GOT3 (cell line): ENCODE measurements at places on chromosomes 4 and X.

DNA sequence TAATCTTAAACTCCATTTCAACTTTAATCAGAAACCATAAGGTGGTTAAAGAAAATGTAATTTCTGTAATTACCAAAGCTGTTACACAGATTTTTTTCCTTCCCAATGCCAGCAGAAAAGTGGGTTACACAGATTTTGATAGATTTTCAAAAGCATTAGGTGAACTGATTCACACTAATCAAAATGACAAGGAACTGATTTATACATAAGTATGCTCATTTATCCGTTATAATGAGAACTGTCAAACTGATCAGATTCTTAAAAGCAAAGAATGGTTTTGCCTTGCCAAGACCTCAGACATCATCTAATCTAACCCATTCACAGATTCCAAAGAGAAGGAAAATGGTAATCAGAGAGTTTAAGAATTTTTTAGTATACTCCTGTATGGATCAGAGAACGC lies 5.2 kb downstream of the UGDH start:
- DNase-seq: no peak

- no peak for DNase-seq
Observed at GRCh38 chr4:8848507-8849265, 23.0 kb downstream of the HMX1 start.

DNA sequence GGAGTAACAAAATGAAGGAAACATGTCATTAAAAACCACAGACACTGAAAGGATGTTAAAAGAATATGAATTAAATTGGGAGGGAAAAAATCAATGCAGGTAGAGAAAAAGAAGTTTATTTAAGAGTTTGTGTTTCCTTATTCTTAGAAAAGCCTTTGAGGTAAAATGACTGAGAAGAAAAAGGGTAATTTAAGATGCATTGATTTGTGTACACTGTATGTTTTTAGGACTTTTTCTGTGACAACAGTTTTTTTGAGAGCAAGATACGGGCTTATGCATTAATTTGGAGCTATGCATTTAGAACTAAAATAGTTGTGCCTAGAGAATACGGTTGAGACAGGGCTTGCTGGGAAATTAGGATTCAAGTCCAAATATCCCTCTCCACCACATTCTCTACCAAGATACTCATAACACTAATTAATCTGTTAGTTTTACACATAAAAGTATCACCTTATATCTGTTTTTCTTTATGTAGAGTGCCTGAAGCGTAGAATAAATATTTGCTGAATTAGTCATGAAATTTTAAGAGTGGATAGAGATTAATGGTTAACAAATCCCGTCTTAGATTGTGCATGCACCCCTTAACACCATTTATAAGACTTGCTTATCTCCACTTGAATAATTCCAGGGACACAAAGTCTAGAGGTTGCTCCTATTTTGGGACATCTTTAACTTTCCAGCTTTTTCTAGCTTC lies 232.5 kb downstream of the PCDH7 start:
- DNase-seq: no peak

DNA sequence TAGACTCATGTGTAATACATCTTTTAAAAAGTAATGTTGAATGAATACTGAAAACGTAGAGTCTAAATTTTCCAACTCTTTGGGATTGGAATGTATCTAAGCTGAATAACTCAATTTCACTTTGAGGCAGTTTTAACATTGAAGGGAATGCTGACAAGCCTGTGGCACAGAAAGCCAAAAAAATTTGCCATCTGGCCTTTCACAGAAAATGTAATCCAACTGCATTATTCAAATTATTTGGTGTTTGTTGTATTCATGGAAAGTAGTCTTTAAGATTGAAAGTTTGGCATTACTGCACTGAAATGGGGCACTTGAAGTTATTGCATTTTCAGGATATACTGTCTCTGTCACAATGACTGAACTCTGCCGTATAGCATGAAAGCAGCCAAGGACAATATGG lies 186.9 kb downstream of the FRMPD4 start:
- no peak for DNase-seq

- DNase-seq: no peak
Observed at GRCh38 chrX:119654112-119654531, 38.8 kb downstream of the SEPTIN6 start.

- DNase-seq: no peak
Observed at GRCh38 chr4:158850800-158851644, 82.2 kb downstream of the FNIP2 start.

DNA sequence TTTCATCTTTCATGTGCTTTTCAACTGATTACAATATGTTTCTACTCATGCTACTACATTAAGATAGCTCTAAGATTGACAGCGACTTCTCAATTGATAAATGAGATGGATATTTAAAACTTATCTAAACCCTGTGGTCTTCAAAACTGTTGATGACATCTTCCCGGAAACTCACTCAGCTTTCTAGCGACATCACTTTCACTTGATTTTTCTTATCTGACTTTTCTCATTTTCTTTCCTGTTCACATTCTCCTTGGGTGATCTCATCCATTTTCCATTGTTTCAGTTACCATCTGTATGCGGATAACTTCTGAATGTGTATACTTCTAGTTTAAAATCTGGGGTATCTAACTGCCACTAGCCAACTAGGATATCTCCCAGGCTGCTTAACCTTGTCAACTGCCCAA lies 3.1 kb downstream of the POLR2B start:
- DNase-seq: no peak

GRCh38 chr4:185464887-185465286 lies 6.6 kb downstream of the CCDC110 start:
- no peak for DNase-seq
